ENCODE measurements at places on chromosomes 7 and 10. TPM values are rescaled to one million over a fixed set of nuclear protein-coding genes. Genes with fewer than 3 reads are reported as not detected.

Gene ITGA8
- 19.2 TPM for total RNA-seq

Gene AKR1C8
- total RNA-seq, result not detected

Gene GJD4
- not detected for total RNA-seq

Gene NPTX2
- 1.1 TPM for total RNA-seq

Gene KCP
- 22.5 TPM for total RNA-seq

DNA sequence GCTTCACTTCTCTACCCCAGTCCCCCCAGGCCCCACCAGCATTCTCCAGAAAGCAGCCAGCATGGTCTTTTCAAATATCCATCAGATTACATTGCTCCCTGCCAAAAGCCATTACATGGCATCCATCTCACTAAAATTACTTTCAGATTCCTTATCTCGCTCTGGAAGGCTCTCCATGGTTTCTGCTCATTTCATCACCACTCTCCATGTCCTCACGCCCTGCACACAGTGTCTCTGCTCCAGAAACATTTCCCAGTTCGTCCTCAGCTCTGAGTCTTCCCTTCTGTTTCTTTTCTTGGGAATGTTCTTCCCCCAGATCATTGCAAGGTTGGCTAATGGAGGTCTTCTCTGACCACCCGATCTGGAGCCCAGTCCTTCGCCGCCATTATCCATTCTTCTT lies 499.1 kb downstream of the KCNMA1 start:
- H3K27me3 ChIP-seq, result no peaks in the 10 kb centered on the region
- no peak overlapping the region for H3K27ac ChIP-seq
- peaks cover 37% of the 10 kb centered on the region for H3K4me1 ChIP-seq
- H3K4me3 ChIP-seq, result no peak overlapping the region
- DNase-seq, result no peak

DNA sequence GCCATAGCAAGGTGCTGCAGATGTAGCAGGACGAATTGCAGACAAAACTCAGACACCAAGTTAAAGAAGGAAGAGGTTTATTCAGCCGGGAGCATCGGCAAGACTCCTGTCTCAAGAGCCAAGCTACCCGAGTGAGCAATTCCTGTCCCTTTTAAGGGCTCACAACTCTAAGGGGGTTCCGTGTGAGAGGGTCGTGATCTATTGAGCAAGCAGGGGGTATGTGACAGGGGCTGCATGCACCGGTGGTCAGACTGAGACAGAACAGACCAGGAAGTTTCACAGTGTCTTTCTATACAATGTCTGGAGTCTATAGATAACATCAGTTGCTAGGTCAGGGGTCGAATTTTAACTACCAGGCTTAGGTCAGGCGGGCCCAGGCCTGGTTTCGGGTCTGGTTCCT lies 222.0 kb upstream of the C7orf33 start:
- no peak for DNase-seq
- H3K4me3 ChIP-seq, result no peak overlapping the region
- H3K4me1 ChIP-seq, result no peaks in the 10 kb centered on the region

Gene DOCK1
- total RNA-seq, result 70.0 TPM

DNA sequence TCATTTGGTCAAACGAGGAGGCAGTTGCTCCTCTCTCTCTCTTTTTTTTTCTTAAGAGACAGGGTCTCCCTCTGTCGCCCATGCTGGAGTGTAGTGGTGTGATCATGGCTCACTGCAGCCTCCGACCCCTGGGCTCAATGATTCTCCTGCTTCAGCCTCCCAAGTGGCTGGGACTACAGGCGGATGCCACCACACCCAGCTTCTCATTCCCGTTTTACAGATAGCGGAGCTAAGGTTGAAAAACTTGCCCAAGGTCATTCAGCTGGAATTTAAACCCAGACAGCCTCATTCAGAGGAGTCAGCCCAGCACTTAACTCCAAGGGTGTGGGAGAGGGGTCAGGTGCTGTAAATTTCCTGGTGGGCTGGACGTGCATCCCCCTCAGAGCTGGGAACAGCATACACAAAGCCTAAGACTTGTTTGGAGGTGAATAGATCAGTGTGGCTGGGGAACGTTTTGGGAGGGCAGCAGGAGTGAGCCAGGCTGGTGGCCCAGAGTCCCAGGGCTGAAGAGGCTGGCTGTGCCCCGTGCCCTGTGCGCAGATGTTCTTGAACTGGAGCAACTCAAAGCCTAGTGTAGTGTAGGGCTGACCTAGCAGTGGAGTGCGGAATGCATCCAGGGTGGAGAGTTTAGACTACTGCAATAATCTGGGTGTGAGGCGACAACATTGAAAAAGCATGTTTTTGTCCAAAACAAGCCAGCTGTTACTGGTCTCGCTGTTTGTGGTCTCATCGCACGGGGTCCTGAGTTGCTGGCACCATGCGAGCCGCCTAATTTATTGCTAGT lies 2.3 kb downstream of the HTRA1 start:
- H3K36me3 ChIP-seq, result no peaks in the 10 kb centered on the region
- peaks cover 12% of the 10 kb centered on the region for H3K4me1 ChIP-seq
- no peak overlapping the region for H3K27ac ChIP-seq
- no peak for DNase-seq
